ENCODE measurements at places on chromosomes 3 and 15. TPM values are rescaled to one million over a fixed set of nuclear protein-coding genes. Genes with fewer than 3 reads are reported as not detected.

The POPDC2 gene
- polyA plus RNA-seq: 68.0 TPM

The STRIT1 gene
- polyA plus RNA-seq: not detected

The RTP3 gene
- not detected for polyA plus RNA-seq

The CHRM5 gene
- not detected for polyA plus RNA-seq

The GATA2 gene
- 22.7 TPM for polyA plus RNA-seq

The PSTPIP1 gene
- 0.26 TPM for polyA plus RNA-seq

The CTXN2 gene
- polyA plus RNA-seq: 0.06 TPM

The ACAN gene
- 0.51 TPM for polyA plus RNA-seq

The SRGAP3 gene
- 6.0 TPM for polyA plus RNA-seq

The WDR72 gene
- 10.6 TPM for polyA plus RNA-seq

The ZNF860 gene
- polyA plus RNA-seq: not detected

The CPN2 gene
- 1.3 TPM for polyA plus RNA-seq

The SYNPR gene
- polyA plus RNA-seq: 1.8 TPM

The CAND2 gene
- 35.2 TPM for polyA plus RNA-seq

The EFCC1 gene
- not detected for polyA plus RNA-seq

The CCK gene
- polyA plus RNA-seq: not detected

The NR2F2 gene
- polyA plus RNA-seq: 1.5 TPM

The LNP1 gene
- polyA plus RNA-seq: 18.3 TPM

The COL7A1 gene
- 41.3 TPM for polyA plus RNA-seq

The GASK1A gene
- polyA plus RNA-seq: 0.22 TPM

The GPR149 gene
- not detected for polyA plus RNA-seq

The GNAT1 gene
- not detected for polyA plus RNA-seq

The HCLS1 gene
- 0.11 TPM for polyA plus RNA-seq

The PLA2G4E gene
- not detected for polyA plus RNA-seq

The HES1 gene
- polyA plus RNA-seq: 33.9 TPM

The NEK11 gene
- polyA plus RNA-seq: 1.8 TPM

The PLSCR2 gene
- polyA plus RNA-seq: not detected

The KNL1 gene
- polyA plus RNA-seq: 1.4 TPM

The ALDH1A2 gene
- polyA plus RNA-seq: 3.5 TPM

The ADIPOQ gene
- not detected for polyA plus RNA-seq

The OXTR gene
- polyA plus RNA-seq: 0.64 TPM

The FRMD4B gene
- 38.6 TPM for polyA plus RNA-seq

The FGF7 gene
- polyA plus RNA-seq: 6.2 TPM

The AEN gene
- polyA plus RNA-seq: 20.9 TPM

The DPPA4 gene
- polyA plus RNA-seq: 0.12 TPM

The SUSD5 gene
- 4.5 TPM for polyA plus RNA-seq

The CYP19A1 gene
- polyA plus RNA-seq: not detected

The GOLGA6A gene
- polyA plus RNA-seq: not detected

The RBP2 gene
- polyA plus RNA-seq: 0.26 TPM

The C3orf49 gene
- polyA plus RNA-seq: not detected

The CADM2 gene
- polyA plus RNA-seq: 0.30 TPM

The LRRIQ4 gene
- polyA plus RNA-seq: not detected

The CHCHD6 gene
- polyA plus RNA-seq: 102 TPM

The SLC9A9 gene
- 2.1 TPM for polyA plus RNA-seq

The PATL2 gene
- 0.49 TPM for polyA plus RNA-seq

The FOXP1 gene
- polyA plus RNA-seq: 121 TPM
